ENCODE measurements at places on chromosomes 1 and 21.

- no peak for DNase-seq
These were observed 303.8 kb upstream of the LRRC7 start for GRCh38 chr1:69263921-69264391.

DNA sequence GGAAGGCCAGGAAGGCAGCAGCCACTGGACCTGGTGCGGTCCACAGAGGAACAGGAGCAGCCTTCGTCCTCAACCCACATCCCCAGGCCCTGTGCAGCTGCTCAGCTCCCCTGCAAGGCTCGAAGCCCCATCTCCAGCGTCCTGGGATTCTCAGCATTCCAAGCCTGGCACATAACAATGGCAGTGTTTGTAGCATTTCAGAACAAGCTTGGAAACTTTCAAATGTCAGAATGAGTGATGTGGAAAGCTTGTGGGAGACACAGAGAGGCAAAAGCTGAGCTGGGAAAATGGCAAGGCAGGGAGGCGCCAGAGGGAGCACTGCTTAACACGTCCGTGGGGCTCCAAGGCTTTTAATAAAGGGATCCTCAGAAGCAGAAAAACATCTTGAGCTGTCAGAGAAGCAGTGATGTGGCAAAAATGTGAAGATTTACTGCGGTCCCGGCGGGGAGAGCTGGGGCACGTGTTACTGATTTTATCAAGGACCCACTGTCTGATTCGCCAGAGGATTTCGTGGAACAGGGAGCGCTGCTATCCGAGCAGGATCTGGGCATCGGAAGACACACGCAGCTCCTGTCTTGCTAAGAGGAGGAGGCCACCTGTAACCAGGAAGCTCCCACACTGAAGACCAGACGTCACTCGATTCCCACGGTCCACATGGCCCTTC, 38.1 kb downstream of the TOMM20 start:
- DNase-seq, result no peak

DNA sequence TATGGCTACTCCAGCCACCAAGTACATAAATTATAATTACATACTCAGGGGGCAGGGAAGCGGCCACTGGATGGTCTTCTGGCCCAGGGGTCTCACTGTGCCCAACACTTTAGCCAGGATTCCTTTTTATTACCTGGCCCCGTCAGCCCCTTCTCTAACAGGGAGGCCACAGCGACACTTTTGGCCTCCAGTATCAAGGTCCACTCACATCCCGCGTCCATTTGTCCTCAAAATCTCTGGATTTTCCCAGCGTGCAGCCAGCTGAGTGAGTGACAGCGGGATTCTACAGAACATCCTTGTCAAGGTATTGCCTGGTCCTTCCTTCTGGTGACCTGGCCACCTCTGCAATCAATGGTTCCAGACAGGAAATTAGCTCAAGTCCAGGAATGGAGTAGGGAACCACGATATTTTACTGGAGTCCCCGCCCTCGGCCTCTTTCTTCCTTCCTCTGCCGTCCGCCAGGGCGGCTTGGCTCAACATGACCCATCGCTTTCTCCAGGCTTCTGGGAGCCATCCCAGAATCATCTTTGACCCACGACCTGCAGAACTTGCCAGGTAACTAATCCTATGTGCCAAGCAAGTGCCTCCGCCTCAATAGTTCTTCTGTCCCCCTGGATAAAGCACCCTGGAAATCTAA, 2.7 kb upstream of the COL6A2 start:
- no peak for DNase-seq

- no peak for DNase-seq
These were observed 38.6 kb upstream of the POFUT2 start for GRCh38 chr21:45326169-45326851.

- DNase-seq, result no peak
These were observed 156.0 kb downstream of the GLUL start for GRCh38 chr1:182235604-182235951.

DNA sequence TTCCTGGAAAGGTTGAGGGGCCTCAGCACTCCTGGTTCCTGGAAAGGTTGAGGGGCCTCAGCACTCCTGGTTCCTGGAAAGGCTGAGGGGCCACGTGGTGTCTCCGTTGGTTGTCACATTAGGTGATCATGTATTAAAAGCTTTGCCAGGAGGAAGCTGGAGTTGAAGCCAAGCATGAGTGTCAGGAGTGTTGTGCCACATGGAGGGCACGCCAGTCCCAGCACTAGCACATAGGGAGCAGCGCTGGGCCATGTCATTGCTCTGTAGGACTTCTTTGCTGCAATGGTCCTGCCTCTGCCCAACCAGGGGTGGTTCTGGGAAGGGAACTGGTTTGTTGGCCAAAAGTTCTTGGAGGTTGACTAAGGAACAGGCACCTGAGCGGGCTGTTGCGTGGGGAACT, 13.3 kb downstream of the ATP5PO start:
- no peak for DNase-seq

DNA sequence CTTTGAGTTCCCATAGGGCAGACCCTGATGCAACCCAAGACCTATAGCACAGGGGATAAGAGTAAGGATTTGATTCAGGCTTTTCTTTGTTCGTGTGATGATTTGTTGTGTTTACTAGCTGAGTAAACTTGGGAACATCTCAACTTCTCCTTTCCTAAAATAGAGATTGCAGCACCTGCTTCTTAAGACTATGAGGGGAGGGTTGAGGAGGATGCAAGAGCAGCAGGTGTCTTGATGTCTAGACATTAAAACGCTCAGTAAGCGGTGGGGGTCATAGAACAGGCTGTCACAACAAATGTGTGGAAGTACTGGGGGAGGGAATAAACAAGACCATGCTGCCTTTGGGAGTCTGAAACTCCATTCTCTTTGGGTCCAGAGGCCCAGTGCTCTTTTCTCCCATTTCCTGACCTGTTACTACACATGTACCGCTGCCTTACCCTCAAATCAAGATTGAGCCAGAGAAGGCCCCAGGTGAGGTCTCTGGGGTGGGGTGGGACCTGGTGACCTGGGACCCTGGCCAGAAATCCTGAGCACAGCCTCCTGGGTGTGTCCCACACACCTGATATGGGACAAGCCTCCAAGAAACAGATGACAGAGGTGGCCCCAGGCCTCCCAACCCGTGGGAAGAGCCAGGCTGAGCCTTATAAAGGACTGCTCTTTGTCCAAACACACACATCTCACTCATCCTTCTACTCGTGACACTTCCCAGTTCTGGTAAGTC, at the start of gene S100A7A:
TSS of gene S100A7A (plus strand) at position 671 of the 721 bp plus-strand sequence. CDS start 1,563 bp downstream, outside the sequence.
- DNase-seq, result no peak

DNA sequence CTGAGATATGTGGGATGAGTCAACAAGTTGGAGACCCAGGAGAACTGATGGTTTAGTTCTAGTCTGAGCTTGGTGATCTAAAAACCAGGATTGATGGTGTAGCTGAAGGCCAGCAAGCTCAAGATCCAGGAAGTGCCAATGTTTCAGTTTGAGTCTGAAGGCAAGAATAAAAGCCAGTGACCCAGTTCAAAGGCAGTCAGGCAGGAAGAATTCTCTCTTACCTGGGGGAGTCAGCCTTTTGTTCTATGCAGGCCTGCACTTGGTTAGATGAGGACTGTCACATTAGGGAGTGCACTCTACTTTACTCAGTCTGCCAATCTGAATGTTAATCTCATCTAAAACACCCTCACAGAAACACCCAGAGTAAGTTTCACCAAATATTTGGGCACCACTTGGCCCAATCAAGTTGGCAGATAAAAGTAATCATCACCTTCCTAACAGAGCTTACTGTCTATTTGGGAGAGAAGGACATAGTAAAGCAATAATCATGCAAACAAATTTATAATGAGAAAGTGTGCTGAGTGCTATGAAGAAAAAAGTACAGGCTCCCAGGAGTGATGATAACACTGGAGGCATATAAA, 63.4 kb downstream of the TSEN15 start:
- no peak for DNase-seq

GRCh38 chr1:232263452-232263851, 366.5 kb downstream of the SIPA1L2 start:
- DNase-seq, result no peak

DNA sequence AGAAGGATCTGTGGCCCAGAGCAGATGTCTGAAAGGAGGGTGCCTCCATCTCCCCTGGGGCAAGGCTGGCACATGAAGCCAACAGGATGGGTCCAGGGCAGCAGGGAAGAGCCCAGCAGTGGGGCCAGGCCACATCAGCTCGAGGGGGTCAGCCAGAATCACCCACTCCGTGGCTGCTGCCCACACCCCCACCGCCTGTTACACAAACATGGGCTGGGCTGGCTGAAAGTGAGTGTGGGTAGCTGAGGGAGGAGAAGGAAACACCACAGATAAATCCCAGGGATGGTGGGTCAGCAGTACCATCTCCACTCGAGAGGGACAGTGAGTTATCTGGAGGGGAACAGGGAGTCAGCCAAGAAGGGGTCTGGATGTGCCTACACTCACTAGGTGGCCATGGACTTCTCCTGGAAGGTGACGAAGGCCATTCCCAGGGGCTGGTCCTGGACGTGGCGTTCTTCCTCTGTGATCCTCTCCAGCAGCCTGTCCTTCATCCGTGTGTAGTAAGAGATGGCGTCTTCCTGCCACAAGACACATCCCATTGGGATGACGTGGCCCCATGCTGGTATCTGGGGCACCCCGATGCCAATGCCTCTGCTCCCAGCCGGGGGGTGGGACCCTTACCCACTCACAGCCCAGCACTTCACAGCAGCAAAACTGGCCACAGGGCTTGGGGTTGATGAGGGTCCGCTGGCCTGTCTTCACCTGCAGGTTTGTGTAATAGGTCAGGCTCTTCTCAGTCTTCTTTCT, 20.2 kb downstream of the TMEM63A start:
- DNase-seq, result no peak

GRCh38 chr1:114088392-114089299, 65.0 kb downstream of the SYT6 start:
- DNase-seq, result no peak

GRCh38 chr1:162926906-162927305, 65.9 kb upstream of the CCDC190 start:
- DNase-seq, result no peak
